A549 treated with GW870086 at 1 μM for 4 hours (cell line): ENCODE measurements at places on chromosomes 4 and X. TPM values are rescaled to one million over a fixed set of nuclear protein-coding genes. Genes with fewer than 3 reads are reported as not detected.

The MAP7D2 gene
- 5.4 to 6.5 TPM (median 5.9 TPM) in 5 replicates for total RNA-seq

The PASD1 gene
- not detected in 5 replicates for total RNA-seq

The SLIT2 gene
- 0.02 to 0.18 TPM (median 0.07 TPM) in 4 of 5 replicates, not detected in the other for total RNA-seq

The MAGEA9B gene
- total RNA-seq: not detected in 5 replicates

The TXK gene
- total RNA-seq: 0.10 to 0.34 TPM (median 0.24 TPM) in 4 of 5 replicates, not detected in the other

The GAR1 gene
- 34.4 to 46.6 TPM (median 43.8 TPM) in 5 replicates for total RNA-seq
